Transverse colon (tissue), 4 donors: ENCODE measurements at places on chromosomes 11 and 22. TPM values are rescaled to one million over a fixed set of nuclear protein-coding genes. Genes with fewer than 3 reads are reported as not detected.

Gene CABP4
- not detected for total RNA-seq

Gene BATF2
- 13.9 TPM for total RNA-seq

Gene MYBPC3
- not detected for total RNA-seq

Gene TRIM51
- total RNA-seq = not detected

Gene MS4A6E
- total RNA-seq = not detected

Gene CHRM4
- total RNA-seq = not detected

Gene FOLR2
- not detected for total RNA-seq

Gene APLNR
- total RNA-seq = 2.6 TPM

Gene TSGA10IP
- total RNA-seq = not detected

Gene KDELR3
- 12.5 TPM for total RNA-seq

Gene RPL3
- total RNA-seq = 2,069 TPM

Gene PLEKHA7
- total RNA-seq = 109 TPM

Gene IFITM1
- 19.9 TPM for total RNA-seq

Gene PRAME
- 0.16 TPM for total RNA-seq

Gene CRYBA4
- not detected for total RNA-seq

Gene MRGPRX4
- not detected for total RNA-seq

Gene CASP1
- total RNA-seq = 20.2 TPM

Gene MUC5AC
- total RNA-seq = not detected

Gene SSH3
- total RNA-seq = 168 TPM

Gene C11orf16
- total RNA-seq = not detected

Gene SERPING1
- 65.7 TPM for total RNA-seq

Gene OR52H1
- total RNA-seq = not detected

Gene TREH
- total RNA-seq = not detected

Gene PLAAT5
- not detected for total RNA-seq
